ENCODE measurements at places on chromosomes 7 and 10.

DNA sequence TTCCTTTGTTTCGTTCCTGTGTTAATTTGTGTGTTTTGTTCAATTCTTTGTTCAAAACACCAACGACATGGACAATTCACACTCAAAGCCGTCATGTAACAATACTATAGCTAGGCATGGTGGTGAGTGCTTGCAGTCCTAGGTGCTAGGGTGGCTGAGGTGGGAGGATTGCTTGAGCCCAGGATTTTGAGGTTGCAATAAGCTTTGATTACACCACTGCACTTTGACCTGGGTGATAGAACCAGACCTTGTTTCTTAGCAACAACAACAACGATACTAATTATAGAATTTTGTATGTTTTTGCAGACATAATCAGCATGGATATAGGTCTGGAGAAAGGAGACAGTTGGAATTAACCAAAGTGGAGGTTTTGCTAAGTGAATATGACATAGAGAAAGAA lies 936.2 kb downstream of the PCDH15 start:
- no peaks in the 10 kb centered on the region for H3K36me3 ChIP-seq
- DNase-seq, result no peak
- H3K4me3 ChIP-seq, result no peak overlapping the region
- no peaks in the 10 kb centered on the region for H3K27me3 ChIP-seq
- no peaks in the 10 kb centered on the region for H3K4me1 ChIP-seq
- no peak overlapping the region for H3K27ac ChIP-seq

DNA sequence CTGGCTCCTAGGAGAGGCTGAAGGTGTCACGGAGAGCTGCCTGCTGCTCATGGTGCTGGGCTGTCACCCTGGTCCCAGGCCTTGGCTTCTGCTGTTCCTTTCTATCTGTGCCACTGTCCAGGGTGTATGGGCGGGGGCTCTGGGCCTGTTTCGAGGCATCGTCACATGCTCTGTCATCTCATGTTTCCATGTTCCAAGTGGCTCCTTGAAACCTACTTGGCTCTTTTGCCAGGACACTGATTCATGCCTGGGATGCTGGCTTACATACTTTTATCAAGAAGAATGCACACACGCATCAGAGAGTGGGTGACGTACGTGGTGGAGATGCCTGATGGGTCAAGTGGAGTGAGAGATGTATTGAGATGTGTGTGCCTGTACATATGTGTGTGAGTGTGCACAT lies 50.9 kb downstream of the ADCY1 start:
- H3K27ac ChIP-seq, result no peak overlapping the region
- no peaks in the 10 kb centered on the region for H3K36me3 ChIP-seq
- DNase-seq, result no peak
- no peaks in the 10 kb centered on the region for H3K4me1 ChIP-seq
- H3K4me3 ChIP-seq, result no peak overlapping the region

DNA sequence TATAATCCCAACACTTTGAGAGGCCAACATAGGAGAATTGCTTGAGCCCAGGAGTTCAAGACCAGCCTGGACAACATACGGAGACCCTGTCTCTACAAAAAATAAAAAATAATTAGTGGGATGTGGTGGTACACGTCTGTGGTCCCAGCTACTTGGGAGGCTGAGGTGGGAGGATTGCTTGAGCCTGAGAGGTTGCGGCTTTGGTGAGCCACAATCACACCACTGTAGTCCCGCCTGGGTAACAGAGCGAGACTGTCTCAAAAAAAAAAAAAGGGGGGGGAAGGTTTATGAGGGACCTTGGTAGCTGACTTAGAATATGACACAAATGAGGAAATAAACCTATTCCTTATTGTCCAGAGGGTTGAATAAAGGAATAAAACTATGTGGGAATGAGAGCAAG lies 30.8 kb downstream of the SCD start:
- peaks cover 14% of the 10 kb centered on the region for H3K4me1 ChIP-seq
- no peaks in the 10 kb centered on the region for H3K27me3 ChIP-seq
- DNase-seq, result no peak
- no peak overlapping the region for H3K27ac ChIP-seq

GRCh38 chr7:81600608-81601007 lies 169.2 kb downstream of the HGF start:
- DNase-seq, result no peak
- H3K4me1 ChIP-seq, result no peaks in the 10 kb centered on the region
- no peak overlapping the region for H3K27ac ChIP-seq

DNA sequence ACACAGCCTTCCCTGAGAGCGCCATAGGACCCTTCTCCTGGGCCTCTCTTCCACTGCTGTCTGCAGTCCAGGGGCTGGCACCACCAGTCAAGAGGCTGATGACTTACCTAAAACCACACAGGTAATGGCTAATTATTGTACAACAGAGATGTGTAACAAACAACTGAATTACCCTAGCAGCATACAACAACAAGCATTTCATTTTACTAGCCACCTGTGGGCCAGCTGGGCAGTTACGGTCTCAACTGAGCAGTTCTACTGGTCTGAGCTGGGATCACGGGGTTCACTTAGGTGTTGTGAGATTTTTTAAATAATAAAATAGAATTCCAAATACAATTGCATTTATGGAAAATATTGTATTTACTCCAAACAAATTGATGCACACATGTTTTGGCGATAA lies 431.9 kb downstream of the TNS3 start:
- no peaks in the 10 kb centered on the region for H3K27me3 ChIP-seq
- H3K4me3 ChIP-seq, result no peak overlapping the region
- H3K36me3 ChIP-seq, result no peaks in the 10 kb centered on the region
- H3K27ac ChIP-seq, result no peak overlapping the region
- no peak for DNase-seq

DNA sequence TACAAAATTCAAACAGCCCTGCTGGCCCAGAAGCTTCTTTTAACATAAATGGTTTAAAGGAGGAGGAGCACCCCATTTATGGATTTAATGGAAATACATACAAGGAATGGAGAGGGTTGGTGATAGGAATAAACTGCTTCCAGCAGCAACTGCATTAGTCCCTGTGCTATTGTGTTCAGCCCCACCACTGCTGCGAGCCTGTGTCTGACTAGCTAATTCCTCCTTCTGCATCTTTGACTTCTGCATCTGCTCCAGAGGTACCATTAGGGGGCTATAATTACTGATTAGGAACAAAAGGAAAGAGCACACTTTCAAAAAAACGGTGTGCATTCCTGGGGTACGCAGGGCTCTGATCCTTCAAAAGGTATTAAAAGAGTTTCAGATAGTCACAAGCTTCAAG lies 24.8 kb downstream of the CDCA7L start:
- DNase-seq, result no peak
- no peak overlapping the region for H3K4me3 ChIP-seq
- no peak overlapping the region for H3K27ac ChIP-seq
- no peaks in the 10 kb centered on the region for H3K36me3 ChIP-seq
- H3K27me3 ChIP-seq, result no peaks in the 10 kb centered on the region

DNA sequence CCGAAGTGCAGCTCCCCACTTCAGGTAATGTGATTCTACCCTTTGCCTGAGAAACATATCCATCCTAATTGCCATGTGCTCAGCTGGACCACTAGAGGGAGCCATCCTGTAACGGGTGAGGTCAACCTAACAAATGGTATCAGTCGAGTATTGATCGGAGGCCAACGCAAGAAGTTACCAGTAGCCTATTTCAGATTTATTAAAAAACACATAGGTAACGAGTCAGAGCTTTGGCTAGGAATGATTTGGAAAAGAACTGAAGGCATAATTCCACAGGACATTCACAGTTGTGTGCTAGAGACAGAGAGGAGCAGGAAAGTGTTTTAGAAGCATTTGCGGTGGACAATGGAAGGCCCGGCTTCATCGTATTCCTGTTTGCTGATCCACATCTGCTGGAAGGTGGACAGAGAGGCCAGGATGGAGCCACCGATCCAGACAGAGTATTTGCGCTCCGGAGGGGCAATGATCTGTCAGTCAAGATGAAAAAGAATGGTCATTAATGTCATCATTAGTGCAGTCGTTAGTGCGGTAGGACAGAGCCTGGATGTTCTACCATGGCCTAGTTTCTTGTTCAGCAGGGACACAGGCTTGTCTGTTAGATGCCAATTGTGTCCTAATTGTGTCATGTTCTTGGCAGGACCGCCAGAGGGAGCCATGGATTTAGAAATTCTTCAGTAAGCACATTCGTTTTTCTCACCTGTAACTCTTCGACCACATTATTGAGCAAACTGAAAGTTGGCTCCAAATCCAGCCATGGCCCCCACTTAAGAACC lies 17.5 kb downstream of the ACTA2 start:
- H3K27ac ChIP-seq, result peak overlapping the region; percentile 40
- H3K36me3 ChIP-seq, result peaks cover 11% of the 10 kb centered on the region
- H3K4me3 ChIP-seq, result no peak overlapping the region

DNA sequence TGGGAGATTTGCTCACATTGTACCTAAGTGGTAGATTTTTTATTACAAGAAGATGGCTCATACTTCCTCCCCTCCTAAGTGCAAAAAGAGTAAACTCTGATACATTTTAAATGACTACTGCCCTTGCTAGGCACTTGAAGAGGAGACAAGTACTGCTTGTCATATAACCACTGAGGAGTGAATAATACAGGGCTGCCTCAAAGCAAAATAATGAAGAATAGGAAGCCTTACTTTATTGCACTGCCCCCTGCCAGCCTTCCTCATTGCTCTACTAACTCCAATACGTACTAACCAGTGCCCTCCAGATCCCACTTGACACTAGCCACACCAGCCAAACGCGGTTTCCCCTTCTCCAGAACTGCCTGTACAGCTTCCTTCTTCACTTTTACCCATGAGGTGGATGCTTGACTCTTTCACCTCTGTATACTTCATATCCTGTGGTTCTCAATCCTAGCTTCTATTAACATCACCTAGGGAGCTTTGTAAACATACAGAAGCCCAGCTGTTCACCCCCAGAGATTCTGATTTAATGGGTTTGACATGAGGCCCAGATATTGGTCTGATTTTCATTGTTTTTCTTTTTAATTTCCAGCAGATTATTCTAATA lies 11.7 kb upstream of the MTERF1 start:
- no peaks in the 10 kb centered on the region for H3K27me3 ChIP-seq
- no peaks in the 10 kb centered on the region for H3K4me1 ChIP-seq
- H3K27ac ChIP-seq, result no peak overlapping the region
- DNase-seq, result no peak

DNA sequence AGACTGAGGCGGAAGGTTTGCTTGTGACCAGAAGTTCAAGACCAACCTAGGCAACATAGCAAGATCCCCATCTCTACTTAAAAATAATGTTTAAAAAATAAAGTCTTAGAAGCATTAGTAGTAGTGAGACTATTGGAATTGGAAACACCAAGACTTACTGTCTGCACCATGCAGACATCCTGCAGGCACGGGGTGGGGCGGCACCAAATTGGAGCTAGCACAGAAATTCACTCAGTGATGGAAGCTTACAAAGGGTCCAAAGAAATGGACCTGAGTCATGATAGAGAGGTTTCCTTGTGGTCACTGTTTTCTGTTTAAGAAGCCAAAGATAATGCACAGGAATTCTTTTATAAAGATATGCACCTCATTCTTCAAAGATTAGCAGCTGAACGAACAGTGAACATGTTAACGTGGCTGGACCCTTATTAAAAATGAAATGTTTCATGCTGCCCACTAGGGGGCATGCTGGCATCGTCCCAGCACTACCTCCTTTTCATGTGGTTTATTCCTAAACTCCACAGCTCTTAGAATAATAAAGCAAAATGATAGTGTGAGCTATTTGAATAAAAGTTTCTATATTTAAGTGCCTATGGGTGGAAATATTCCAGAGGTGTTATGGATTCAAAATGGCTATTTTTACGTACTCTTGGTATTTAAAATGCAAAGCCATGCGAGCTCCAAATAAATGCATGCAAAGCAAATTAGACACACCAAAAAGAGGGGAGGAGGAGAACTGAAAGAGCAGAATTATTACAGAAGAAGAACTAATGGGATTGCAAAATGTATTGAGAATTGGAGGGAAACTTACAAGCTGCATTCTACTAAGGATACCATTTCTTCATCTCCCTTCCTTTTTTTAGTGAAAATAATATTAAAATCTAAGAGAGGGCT lies 28.6 kb downstream of the PDSS1 start:
- peaks cover 3% of the 10 kb centered on the region for H3K4me1 ChIP-seq
- H3K4me3 ChIP-seq, result no peak overlapping the region
- no peak for DNase-seq
- peaks cover 24% of the 10 kb centered on the region for H3K36me3 ChIP-seq
- H3K27me3 ChIP-seq, result no peaks in the 10 kb centered on the region

DNA sequence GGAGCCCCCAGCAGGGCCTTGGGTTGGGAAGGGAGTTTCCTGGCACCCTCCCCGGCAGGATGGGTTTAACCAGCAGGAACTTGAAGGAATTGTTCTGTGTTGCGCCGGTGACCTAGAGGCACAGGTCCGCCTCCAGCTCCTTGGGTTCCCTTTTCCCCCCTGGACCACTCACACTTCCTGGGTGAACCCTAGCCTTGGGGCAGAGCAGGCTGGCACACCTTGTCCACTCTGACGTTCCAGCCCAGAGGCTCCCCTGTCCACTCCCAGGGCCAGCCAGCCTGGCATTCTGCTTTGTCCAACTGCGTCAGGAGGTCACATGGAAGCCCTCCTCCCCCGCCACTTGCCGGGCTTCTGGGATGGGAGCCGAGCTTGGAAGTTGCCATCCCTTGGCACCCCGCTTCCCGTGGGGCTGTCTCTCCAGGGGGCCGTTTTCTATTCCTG lies 25.8 kb downstream of the TMEM120A start:
- DNase-seq, result peak; percentile 77
- H3K27ac ChIP-seq, result peak overlapping the region; percentile 76
- no peak overlapping the region for H3K4me3 ChIP-seq

Data from suprapubic skin (tissue), 4 donors.